ENCODE measurements at places on chromosomes 5 and 9.

GRCh38 chr5:87944553-87945285 is 323.9 kb downstream of the TMEM161B start:
- DNase-seq: no peak

DNA sequence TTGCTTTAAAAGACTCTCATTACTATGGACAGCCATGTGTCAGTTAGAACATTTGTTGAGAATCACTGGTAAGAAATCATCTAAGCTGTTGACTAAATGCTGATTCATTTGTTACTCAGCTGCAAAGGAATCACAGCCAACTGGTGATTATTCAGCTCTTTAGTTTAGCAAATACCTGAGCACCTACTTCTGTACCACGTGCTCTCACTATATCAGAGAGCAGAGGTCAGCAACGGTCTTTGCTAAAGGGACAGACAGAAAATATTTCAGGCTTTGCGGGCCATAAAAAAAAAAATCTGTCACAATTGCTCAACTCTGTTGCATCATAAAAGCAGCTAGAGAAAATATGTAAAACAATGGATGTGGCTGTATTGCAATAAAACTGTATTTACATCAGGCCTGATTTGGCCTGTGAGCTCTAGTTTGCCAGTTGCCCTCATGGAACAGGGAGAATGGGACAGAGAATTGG is 377.6 kb downstream of the DNAH5 start:
- no peak for DNase-seq

DNA sequence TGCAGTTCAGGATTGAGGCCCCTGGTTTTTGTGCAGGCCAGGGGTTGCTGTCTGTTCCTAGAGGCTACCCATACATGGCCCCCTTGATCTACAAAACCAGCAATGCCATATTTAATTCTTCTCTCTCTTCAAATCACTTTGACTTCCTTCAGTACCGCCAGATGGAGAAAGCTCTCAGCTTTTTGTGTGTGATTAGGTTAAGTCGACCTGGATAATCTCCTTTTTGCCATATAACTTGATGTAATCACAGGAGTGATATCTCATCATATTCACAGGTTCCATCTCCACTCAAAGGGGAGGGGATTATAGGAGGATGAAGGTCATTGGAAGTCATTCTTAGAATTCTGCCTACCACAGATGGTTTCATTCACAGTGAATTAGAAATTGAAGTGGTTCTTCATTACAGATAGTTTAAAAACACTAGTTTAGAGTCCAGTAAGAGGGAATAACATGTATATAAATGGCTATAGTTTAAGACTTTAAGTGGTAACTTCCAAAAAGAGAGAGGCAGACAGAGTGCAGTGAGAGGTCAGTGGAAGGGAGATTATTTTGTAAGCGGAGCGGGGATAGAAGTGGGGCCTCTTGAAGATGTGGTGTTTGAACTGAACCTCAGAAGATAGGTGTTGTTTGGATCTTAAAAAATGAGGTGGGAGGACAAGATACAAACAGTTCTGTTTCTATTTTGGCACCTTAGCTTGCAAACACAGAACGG is 85.9 kb downstream of the GALNT10 start:
- no peak for DNase-seq

- no peak for DNase-seq
Measured at GRCh38 chr5:67194166-67194565, 2.4 kb downstream of the CD180 start.

- no peak for DNase-seq
Measured at GRCh38 chr5:1724822-1725602, 74.6 kb downstream of the MRPL36 start.

DNA sequence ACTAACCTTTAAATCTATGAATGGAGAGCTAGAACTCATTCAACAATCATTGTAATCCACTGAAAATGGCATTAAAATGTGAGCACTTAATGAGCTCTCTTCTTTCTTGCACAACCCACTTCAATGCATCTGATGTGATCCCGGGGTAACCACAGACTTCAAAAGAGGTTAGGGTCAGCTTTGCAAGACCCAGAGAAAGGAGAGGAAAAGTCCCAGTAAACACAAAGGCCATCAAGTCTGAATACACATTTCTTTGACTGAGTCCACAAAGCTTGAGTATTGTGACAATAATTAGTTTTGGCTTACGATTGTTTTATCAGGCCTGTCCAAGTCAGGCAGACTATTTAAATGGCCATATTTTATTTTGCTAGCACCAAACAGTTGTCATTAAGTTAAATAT is 148.8 kb upstream of the ZNF608 start:
- DNase-seq: no peak

DNA sequence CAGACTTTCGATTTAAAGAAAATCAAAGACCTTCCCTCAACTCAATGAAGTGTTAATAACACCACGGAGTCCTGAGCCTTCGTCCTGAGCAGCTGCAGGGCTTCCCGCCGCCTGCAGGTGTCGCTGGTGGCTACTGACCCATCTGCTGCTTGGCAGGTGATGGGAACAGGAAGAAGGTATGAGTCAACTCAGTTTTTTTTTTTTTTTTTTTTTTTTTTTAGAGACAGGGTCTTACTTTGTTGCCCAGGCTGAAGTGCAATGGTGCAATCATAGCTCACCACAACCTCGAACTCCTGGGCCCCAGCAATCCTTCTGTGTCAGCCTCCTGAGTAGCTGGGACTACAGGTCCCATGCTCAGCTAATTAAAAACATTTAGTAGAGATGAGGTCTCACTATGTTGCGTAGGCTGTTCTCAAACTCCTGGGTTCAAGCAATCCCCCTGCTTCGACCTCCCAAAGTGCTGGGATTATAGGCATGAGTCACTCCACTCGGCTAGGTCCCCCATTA is 185.7 kb upstream of the IL12B start:
- DNase-seq: no peak

GRCh38 chr5:141399555-141400258 is 2.0 kb downstream of the PCDHGB5 start:
- no peak for DNase-seq

GRCh38 chr5:1299511-1299850 is 4.6 kb upstream of the TERT start:
- no peak for DNase-seq

DNA sequence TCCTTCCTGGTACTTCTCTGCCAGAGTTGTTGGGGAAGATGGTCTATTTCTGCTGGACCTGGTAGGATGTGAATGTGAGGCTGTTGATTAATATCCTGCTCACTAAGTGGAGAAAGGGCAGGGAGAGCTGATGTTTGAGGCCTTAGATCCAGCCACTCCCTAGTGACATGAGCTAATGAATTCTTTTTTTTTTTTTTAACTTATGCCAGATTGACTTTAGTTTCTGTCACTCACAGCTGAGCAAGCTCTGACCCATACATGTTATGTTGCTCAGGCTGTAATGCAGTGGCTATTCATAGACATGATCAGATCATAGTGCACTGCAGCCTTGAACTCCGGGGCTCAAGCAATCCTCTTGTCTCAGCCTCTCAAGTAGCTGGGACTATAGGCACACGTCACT is 75.1 kb upstream of the SPRY4 start:
- DNase-seq: no peak

Data from AG09319 (cell line).